ENCODE measurements at places on chromosomes 11 and 22.

DNA sequence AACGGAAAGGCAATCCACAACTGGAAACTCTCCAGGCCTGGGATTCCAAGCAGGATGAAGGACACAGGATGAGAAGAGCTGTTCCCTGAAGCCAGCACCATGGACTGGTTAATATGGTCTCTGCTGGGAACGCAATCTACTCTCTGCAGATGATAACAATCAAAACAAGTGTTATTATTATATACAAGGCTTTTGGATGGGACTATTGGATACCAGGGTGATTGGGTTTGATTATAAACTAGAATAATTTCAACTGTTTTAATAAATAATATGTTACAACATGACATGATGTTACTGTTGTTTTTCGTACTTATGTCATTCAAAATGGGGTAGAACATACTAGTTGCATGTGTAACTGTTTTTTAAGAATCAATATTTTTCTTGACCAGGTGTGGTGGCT, at the start of gene OR52R1:
OR52R1 (minus strand) TSS at position 101 of the 400 bp plus-strand sequence; CDS start at position 101, 0 bp downstream.
- DNase-seq: no peak

DNA sequence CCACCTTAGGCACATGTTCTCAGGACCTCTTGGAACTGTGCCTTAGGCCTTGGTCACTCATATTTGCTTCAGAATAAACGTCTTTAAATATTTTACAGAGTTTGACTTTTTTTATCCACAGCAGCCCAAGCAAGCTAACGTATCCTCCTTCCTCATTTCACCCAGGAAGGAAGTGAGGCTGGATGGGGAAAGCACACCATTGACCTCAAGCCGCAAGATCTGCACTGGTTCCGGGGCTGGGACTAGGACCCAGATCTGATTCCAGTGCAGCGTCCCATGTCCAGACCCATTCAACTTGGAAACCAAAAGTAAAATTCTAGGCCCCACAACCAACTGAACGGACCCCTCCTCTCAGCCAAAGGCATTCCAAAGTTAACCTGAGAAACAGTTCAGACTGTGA, 2.4 kb upstream of the LGALS12 start:
- DNase-seq: no peak

DNA sequence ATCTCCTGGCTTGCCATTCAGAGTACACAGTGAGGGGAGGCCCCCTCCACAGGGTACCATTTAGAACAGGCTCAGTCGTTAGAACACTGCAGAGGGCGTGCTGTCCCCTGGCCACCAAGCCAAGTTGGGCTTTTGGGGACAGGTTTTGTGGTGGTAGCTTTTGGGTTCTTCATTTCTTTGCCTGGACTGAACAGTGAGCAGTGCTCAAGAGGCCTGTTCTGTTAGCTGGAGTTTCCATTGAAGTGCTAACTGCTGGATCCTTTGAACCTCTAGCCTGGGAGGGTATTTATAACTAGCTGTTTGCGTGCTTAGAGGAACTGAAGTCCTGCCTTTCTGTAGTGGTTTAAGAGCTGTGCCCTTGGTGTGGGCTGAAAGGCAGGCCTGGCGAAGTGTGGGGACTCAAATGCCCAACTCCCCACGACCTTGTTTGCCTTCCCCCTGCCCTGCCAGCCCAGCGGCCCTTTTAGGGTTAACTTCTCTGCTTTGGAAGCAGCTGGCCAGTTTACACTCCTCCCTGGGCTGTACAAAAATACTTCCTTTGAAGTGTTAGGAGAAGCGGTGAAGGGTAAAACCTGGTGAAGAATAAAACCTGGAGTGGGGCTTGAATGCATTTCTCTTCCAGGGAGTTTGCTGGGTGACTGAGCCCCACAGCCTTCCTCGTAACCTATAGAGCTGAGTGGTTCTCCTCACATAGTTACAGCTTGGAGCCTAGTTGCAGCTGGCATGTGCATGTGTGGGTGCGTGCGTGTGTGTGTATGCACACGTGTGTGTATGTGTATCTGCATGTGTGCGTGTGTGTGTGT, 34.6 kb downstream of the ZNRF3 start:
- DNase-seq: no peak

DNA sequence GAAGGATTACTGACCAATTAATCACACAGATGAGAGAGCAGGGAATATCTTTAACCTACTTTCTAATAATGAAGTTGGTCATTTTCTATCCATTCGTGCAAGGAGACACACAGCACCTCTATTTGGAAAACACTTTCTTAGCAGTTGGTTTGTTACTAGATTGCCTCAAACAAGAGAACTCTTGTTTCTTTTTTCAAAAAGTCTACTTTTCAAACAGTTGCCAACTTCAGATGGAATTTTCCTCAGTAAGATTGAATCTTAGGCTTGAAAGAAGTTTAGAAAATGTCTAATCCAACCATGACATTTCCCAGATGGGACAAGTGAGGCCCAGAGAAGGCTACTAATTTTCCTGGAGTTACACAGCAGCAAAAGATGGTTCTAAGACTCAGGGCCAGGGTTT, 42.4 kb upstream of the SMTN start:
- DNase-seq: no peak

DNA sequence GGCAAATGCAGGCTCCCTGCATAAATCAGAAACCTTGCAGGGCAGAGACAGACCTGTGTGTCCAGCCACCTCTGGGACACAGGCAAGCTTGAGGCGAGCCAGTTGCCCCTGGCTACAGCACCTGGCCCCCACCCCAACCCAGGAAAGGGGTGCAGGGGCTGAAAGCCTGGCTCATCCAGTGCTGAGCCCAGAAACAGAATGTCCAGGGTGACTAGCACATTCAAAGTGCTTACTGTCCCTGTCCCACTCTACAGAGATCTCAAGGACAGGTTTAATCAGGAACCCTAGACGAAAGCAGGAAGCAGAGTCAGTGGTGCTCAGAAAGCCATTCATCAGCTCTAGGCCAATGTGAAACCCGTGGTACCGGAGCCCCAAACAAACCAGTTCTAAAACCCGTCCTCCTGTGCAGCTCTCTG, 31.9 kb downstream of the PLEKHA7 start:
- no peak for DNase-seq

GRCh38 chr22:35043252-35043933, 22.6 kb upstream of the ISX start:
- DNase-seq: no peak

All from fibroblast of skin of right biceps (primary cell).